ENCODE measurements at places on chromosomes 3 and 15.

GRCh38 chr3:14363991-14364390, 38.4 kb upstream of the SLC6A6 start:
- DNase-seq = no peak

DNA sequence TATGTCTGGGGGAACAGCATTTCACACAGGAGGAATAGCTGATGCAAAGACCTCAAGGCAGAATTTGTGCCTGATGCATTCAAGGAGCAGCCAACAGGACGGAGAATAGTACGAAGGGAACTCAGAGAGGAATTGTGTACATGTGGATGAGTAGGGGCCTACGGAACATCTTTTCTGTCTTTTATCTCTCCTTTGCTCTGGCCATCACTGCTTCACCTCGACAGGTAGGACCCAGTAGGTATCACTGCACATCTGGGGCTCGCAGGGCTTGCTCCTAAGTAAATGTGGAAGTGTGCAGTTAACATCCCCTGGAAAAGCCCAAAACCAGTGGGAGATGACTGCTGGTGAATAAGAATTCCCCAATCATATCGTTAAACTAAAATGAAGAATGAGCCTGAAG, 56.4 kb upstream of the POU1F1 start:
- no peak for DNase-seq

- DNase-seq = no peak
Observed at GRCh38 chr3:154981664-154982063, 98.5 kb upstream of the MME start.

DNA sequence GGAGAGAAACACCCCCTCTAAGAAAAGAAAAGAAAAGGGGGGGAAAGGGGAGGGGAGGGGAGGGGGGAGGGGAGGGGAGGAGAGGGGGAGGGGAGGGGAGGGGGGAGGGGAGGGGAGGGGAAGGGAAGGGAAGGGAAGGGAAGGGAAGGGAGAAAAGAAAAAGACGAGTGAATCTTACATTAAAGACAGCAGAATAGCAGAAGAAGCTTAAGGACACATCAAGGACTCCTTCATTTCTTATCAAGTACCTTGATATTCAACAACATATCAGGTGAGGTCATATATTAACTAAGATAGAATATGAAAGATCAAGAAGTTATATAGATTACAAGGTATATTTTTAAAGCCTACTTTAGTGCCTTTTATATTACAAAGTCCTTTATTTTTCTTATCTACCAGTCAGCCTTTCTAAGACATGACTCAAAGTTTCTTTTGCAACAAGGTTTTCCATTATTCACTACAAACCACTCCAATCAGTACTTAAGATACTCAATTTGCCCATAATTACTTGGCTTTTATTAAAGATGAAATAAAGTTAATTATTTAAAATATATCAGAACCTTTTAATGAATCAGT, 17.7 kb upstream of the AADAC start:
- DNase-seq = no peak

- DNase-seq = no peak
Observed at GRCh38 chr15:60890375-60891230, 338.5 kb downstream of the RORA start.

GRCh38 chr3:14780927-14781507, 37.7 kb upstream of the FGD5 start:
- DNase-seq = no peak

DNA sequence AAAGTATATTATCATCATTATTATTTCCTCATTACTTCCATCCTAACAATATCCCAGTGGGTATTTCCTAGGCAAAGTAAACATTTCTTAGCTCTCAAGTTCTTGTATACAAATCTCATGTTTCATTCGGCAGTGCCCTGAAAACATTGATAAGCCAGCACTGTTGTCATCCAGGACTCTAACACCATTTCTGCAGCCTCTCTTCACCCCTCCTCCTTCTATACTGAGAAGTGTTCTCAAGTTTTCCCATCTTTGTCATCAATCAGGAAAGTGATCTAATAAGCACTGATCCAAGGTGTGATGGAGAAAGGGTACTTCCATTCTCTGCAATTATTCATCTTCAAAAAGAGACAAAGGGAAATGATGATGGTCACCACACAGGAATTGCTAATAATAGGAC, 168.4 kb upstream of the CCDC54 start:
- no peak for DNase-seq

DNA sequence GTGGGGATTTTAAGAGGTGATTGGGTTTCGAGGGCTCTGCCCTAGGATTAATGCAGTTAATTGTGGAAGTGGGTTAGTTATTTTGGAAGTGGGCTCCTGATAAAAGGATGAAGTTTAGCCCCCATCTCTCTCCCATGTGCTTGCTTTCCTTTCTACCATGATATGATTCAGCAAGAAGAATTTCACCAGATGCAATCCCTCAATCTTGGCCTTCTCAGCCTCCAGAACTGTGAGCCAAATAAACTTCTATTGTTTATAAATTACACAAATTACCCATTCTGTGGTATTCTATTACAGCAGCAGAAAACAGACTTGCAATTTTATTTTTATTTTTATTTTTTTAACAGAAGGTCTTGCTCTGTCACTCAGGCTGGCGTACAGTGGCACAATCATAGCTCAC, 27.3 kb upstream of the UBE2E1 start:
- no peak for DNase-seq

DNA sequence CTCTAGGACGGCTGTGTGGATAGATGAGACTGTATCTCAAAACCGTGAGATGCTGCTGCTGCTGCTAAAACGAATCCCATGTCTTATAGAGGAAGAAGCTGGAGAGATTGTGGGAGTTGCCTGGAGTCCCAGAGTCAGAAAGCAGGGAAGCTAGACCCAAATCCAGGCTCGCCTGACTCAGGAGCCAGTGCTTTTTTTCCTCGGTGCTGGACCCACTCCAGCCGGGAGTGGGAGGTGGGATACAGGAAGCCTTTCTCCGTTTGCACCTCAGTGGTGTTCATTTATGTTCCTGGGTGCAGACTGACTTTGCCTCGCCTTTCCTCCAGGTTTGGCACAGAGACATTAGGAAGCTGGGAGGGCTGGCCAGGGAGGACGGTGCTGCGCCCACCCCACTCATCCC, 150.9 kb upstream of the LINGO1 start:
- no peak for DNase-seq

DNA sequence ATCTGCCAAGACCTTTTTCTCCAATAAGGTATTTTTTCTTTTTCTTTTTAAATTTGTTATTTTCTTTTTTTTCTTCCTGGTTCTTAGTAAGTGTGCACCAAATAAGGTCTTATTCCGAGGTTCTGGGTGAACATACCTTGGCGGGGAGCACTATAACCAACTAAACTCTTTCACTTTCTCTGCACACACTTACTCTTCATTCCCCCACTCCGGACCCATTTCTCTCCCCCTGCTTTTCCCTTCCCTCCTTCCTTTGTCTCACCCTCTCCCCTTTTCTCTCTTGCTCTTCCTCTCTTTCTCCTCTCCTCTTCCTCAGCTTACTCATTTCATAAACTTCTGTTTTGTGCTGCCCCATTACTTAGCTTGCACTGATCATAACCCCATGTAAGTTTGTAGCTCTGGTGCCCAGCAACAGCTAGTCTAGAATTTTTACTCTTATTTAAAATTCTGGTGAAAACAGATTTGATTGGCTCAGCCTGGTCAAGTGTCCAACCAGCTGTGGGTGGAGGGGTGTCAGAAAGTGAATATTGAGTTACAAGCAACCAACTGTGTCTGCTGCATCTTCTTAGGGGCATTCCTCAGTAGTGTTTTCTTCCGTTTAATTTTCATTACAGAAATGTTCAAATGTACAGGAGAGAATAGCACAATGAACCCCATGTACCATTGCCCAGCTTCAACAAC, 297.5 kb downstream of the SHQ1 start:
- no peak for DNase-seq

GRCh38 chr15:93932164-93932776, 299.1 kb upstream of the MCTP2 start:
- DNase-seq = no peak

- no peak for DNase-seq
Observed at GRCh38 chr3:160473221-160473620, 23.6 kb upstream of the TRIM59 start.

Measured in CD4-positive, alpha-beta T cell (primary cell).